Glomerular endothelial cell (primary cell): ENCODE measurements at places on chromosomes 13 and 19. TPM values are rescaled to one million over a fixed set of nuclear protein-coding genes. Genes with fewer than 3 reads are reported as not detected.

DNA sequence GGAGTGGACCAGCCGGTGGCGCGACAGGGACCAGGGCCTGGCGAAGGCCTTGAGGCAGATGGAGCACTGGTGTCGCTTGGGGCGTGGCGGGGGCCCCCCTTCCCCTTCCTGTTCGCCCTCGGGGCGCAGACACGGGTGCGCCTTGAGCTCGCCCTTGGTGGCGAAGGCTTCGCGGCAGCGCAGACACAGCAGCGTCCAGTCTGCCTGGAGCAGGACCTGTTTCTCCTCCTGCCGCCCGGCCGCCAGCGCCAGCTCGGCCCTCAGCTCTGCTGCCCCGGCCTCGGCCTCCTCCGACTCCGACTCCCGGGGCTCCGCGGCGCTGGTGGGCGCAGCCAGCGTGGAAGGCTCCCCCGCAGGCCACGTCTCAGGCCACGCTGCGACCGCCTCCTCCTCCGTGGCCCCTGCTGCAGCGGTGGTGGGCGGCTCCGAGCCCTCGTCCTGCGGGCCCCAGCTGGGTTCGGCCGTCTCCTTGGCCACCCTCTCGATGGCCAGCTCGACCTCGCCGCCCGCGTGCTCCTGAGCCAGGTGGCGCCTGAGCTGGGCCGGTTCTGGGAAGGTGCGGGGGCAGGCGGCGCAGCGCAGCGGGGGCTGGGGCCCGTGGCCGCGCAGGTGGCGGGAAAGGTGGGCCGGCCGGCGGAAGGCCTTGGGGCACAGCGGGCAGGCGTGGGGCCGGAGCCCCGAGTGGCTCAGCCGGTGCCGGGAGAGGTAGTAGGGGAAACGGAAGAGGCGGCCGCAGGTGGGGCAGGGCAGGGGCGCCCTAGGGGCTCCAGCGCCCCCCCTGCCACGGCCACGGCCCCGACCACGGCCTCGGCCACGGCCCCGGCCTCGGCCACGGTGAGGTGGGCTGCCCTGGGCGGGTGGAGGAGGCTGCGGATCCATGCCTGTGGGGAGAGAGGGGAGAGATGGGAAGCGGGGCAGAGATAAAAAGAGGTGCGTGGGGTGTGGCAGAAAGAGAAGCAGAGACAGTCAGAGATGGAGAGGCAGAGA, 1.6 kb downstream of the ZNF579 start:
- DNase-seq: no peak

DNA sequence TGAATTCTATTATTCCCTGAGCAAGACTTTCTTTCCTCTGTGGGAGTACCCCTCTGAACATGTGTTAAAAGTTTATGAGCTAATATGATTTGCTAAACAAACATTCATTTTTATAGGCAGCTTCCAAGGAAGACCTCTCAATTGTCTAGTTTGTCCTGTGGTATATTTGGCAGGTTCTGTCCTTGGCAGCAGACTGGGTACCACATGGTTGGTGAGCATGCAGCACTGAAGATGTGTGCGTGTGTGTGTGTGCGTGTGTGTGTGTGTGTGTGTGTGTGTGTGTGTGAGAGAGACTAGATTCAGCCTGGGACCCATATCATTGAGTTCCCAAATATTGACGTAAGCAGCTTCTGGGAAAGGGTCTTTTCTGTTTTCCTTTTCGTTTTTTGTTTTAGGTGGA, 24.0 kb downstream of the FGF9 start:
- no peak for DNase-seq

DNA sequence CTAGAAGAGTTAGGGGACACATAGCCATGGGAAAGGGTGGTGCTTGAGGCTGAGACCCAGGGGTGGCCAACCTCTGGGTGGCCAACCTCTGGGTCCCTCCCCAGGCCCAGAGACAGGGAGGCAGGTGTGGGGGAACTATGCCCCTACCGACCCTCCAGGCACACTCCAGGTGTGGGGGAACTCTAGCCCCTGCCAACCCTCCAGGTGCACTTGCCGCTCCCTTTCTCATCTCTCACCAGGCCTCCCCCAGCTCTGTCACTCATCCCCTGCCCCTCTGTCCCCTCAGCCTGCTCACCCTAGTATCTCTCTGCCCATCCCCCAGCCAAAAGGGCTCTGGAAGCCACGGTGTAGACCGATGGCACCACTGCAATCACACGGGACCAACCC, 10.6 kb upstream of the VSTM2B start:
- DNase-seq: no peak

DNA sequence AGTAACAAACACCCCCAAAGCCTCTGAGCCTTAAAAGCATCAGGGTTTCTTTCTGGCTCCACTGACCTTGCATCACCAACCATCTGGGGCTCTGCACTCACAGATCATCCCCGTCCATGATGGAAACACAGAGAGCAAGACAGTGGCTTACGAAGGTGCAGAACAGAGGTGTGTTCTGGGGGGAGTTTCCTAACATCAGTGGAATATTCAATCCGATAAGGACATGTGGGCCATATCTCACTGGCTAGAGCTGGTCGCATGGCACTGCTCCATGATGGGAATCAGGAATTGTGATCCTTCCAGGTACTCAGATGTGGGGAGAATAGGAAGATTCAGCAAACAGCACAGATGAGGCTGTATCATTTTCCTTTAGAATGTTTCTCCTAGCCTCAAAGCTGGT, 457.2 kb downstream of the IRS2 start:
- DNase-seq: no peak

DNA sequence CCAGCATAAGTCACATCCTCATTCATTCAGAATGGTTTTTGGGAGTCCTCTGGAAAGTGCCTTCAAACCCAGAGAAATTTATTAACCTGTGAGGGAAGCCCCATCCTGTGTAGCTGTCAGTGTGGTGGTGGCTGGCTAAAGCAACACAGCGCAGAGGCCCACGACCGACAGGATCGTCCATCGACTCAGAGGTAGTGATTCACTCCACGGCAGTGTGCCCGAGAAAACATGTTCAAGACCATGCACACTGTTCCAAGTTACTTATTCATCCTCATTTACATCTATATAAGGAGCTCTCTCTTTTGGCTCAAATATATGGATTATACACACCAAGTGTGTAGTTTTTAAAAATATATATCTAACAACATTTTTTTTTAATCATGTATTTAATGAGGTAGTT, 96.3 kb upstream of the SLC15A1 start:
- DNase-seq: no peak

- DNase-seq: no peak
These were observed 10.7 kb downstream of the THOP1 start for GRCh38 chr19:2795827-2796658.

- no peak for DNase-seq
These were observed 7.7 kb downstream of the ZNF253 start for GRCh38 chr19:19873381-19873780.

GRCh38 chr13:49683489-49683888, 7.8 kb downstream of the EBPL start:
- no peak for DNase-seq

DNA sequence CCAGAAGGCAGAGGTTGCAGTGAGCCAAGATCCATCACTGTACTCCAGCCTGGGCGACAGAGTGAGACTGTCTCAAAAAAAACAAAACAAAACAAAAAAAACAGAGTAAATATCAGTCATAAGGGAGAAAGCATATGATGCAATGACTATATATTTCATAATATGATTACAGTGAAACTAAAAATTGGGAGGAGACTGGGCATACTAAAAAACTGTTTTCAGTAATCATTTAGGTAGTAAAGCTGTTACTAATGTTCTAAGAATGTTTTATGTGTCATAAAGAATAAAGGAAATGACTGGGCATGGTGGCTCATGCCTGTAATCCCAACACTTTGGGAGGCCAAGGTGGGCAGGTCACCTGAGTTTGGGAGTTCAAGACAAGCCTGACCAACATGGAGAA, 15.9 kb downstream of the ZNF573 start:
- no peak for DNase-seq

DNA sequence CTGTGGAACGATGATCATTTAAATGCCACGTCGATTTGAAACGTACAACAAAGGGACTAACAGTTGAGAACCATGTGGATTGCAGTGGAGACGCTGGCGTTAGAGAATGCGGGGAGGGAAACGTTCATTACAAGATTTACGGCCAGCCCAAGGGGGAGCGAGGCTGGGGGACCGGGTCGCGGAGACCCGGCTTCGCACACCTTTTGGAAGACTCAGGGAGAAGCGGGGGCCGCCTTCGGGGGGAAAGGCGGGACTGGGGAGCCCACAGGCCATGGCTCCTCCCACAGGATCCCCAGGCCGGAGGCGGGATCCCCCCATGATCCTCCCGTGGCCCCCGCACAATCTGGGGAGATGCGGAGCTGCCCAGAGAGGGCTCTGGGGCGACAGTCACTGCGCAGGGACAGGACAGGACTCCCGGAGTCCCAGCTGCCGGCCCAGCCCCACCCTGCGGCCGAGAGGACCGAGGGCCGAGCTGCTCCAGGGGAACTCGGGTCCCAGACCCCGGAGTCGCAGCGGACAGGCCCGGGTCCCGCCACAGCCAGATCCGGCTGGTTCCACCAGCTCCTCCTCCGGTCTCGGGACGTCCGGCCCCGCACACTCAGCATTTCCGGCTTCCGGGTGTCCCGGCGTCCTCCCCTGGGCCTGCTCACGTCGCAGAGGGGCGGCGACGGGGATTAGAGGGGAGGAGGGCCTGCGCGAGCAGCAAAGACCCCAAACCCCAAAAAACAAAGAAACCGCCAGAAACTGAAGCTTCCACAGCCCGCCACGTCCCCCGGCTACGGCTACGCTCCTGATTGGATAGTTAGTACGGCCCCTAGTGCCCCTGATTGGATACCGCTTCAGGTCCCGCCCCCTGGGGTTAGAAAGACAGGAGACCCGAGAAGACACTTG, 21.1 kb upstream of the OR10H1 start:
- DNase-seq: peak; percentile 50

DNA sequence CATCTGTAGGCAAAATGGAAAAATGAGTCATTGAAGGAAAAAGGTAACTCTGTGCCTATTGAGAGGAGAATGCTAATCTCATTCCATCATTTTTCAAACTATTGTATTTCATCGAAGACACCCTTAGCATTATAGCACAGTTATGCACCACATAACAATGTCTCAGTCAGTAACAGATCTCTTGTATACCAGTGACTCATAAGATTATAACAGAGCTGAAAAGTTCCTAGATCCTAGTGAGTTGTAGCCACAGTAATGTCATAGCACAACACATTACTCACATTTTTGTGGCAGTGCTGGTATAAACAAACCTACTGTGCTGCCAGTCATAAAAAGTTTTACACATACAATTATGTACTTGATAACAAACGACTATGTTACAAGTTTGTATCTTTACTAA, 1077.6 kb downstream of the DIAPH3 start:
- no peak for DNase-seq

DNA sequence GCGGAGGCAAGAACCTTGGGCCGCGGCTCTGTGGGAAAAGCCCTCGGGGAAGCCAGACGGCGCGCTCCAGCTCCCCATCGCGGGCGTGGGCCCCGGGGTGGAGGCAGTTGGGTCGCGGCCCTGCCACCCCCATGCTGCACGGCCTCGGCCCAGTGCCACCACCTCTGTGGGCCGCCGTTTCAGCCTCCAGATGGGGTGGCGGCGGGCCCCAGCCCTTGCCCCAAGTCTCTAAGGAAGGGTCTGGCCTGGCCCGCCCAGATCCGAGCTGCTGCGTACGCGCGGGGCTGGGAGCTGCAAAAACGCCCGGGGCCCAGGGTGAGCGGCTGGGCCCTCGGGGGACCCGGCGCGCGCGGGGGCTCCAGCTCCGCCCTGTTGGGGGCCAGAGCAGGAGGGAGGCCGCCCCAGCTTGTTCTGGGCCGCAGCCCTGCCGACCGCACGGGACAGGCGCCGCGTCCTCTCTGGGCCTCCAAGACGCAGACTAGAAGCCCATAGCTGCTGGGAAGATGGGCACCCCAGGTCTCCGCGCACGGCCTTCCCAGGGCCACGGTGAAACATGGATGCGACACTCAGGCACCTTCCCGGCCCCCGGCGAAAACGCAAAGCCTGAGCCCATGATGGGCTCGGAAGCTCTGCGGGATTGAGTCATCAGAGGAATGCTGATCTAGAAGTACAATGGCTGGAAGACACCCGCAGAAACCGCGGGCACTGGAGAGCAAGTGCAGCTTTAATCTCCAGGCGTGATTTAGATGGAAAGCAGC, 110.1 kb downstream of the KCTD15 start:
- no peak for DNase-seq

DNA sequence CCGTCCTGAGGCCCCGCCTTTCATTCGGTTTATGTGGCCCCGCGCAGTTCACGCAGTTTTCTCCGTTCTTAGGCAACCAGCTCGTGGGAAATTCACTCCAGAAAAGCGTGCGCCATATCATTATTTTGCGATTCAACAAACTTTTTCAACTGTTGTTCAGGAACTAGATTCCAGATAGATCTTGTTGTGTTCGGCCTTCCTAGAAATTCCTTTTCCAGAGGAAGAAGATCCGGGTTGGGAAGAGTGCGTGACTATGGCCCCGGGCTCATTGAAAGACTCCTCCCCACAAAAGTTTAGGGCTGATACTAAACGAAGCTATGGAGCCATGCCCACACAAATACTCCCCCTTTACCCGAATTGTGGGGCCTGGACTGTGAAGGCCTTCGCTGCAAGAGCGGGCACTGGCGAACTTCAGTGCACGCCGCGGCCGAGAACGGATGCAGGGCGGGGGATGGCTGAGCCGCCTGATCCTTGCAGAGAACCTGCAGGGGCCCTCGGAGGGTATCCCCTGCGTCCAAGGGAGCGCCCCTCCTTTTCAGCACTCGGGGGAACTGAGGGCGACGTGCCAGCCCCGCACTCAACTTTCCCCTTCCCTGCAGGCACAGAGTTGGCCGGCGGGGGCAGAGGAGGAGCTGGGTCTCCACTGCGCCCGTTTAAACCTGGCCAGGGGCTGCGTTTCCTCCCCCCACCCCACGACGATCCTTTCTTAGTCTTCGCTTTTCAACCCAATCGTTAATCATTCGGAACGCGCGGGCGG, 904 bp upstream of the SOX1 start:
- DNase-seq: no peak

- DNase-seq: no peak
These were observed 22.5 kb downstream of the OBI1 start for GRCh38 chr13:78636495-78636894.

DNA sequence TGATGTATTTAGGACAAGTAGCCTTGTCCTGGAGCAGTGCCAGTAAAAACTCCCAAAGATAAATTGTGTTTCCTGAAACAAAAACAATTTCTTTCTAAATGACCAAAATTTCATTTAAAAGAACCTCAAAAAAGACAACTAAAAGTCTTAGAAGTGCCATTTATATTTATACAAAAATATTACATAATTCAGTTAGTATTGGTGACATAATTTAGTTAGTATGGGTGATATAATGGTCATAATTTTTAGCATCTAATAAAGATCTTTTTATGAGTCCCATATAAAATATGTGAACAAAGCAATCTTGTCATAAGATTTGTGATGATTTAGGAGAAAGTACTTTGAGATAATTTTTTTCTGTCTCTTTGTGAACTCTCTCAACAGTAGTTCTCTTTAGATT, 76.0 kb downstream of the ELF1 start:
- no peak for DNase-seq

DNA sequence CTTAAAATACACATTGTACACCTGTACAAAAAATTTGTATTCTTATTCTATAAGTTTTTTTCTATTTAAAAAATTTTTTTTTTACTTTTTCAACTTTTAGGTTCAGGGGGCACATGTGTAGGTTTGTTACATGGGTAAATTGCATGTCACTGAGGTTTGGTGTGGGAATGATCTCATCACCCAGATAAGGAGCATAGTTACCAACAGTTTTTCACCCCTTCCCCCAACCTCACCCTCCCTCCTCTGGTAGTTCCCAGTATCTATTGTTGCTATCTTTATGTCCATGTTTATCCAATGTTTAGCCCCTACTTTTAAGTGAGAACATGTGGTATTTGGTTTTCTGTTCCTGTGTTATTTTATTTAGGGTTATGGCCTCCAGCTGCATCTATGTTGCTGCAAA, 89.9 kb downstream of the CDK8 start:
- DNase-seq: no peak

The KLK11 gene
- not detected in 2 replicates for total RNA-seq

The NCR1 gene
- total RNA-seq: not detected in 2 replicates

The ZNF419 gene
- 4.1 and 7.9 TPM in 2 replicates for total RNA-seq

The ZGLP1 gene
- total RNA-seq: 0.39 and 1.3 TPM in 2 replicates

The PSG3 gene
- 0.29 TPM in 1 of 2 replicates, not detected in the other for total RNA-seq
